Activated T-helper 9 cell treated with anti-CD3 and anti-CD28 coated beads, Interleukin-2, amount 50 U/mL, for 16 hours (primary cell): ENCODE measurements at places on chromosomes 6 and 20.
A peak's percentile ranks its signal among the peaks of the same experiment; 100 is the strongest.

DNA sequence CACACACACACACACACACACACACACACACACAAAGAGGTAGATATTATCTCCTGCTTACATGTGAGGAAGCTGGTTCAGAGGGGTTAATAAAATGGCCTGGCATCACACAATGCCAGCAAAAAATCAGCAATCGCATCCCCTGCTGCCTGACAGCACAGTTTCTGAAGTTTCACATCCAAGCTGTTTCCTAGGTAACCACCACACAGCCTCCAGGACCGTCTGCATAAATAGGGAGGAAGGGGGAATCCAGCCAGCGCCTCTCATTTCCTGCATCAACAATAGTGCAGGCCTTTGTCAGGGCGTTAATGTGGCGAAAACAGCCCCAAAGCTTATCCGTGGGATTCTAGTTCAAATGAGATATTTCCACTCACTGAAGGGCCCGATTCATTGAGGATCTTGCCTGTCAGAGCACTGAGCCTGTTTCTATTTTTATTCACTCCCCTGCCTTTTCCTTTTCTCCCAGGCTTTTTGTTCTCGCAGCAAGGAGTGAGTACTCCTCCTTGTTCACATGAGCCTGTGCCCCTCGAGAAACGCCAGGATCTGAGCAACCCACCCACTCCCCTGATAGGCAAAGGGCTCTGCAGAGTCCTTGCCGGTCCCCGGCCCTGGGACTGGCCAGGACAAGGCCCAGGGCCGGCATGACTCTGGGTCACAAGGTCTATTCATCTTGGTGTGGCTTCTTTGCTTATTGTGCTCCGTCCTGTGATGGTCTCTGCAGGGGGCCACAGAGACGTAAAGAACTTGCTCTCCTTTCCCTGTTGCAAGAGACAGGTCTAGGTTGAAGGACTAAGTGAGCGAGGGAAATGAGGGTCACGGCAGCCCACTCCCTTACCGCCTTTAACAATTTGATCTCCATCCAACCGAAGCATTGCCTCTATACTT is 32.7 kb downstream of the TUBB2B start:
- no peak for DNase-seq

GRCh38 chr6:133623065-133623464 is 265.8 kb upstream of the TCF21 start:
- DNase-seq: no peak

DNA sequence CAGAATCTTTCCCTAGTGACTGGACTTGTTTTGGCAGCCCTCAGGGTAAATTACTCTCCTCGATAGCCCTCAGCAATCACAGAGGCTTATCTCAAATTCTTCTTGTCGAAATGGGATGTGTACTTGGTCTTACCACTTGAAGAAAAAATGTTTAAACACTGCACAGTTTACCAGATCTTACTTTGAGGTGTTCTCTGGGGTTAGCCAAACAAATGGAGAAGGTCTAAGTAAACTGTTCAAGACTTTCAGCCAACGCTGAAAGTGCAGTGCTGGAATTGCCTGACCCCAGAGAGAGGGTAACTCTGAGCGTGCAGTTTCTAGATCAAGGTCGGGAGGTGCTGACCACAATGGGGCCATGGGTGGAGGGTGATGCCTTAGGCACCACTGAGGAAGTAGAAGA is 39.2 kb downstream of the MYLIP start:
- DNase-seq: no peak

GRCh38 chr6:40139447-40139846 is 205.2 kb upstream of the MOCS1 start:
- DNase-seq: no peak

- no peak for DNase-seq
These were observed 11.6 kb upstream of the ASCC3 start for GRCh38 chr6:100892693-100893092.

GRCh38 chr6:142842418-142843261 is 102.3 kb downstream of the HIVEP2 start:
- DNase-seq: peak; percentile 25

DNA sequence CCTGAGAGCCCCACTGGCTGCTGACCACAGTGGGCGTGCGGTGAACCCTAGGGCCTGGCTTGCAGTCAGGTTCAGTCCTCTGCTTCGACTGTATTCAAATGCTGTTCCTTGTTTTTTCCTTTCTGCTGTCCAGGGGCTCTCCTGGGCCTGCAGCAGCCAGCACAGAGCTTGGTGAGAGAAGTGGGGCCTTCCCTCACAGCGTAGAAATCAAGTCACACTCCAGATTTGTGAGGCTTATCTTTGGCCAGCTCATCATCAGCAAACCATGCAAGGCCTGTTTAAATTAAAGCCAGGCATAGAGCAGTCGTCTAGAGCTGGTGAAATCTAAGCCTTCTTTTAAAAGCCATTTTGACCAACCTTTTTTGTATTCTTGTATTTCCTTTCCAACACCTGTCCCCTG is 8.4 kb downstream of the FAM120B start:
- no peak for DNase-seq

GRCh38 chr6:31493875-31494694 is 3.9 kb upstream of the MICB start:
- DNase-seq: peak; percentile 67

- no peak for DNase-seq
These were observed 1170.0 kb upstream of the CITED2 start for GRCh38 chr6:140544431-140544830.

- no peak for DNase-seq
These were observed 32.8 kb downstream of the TCF15 start for GRCh38 chr20:577167-577791.

DNA sequence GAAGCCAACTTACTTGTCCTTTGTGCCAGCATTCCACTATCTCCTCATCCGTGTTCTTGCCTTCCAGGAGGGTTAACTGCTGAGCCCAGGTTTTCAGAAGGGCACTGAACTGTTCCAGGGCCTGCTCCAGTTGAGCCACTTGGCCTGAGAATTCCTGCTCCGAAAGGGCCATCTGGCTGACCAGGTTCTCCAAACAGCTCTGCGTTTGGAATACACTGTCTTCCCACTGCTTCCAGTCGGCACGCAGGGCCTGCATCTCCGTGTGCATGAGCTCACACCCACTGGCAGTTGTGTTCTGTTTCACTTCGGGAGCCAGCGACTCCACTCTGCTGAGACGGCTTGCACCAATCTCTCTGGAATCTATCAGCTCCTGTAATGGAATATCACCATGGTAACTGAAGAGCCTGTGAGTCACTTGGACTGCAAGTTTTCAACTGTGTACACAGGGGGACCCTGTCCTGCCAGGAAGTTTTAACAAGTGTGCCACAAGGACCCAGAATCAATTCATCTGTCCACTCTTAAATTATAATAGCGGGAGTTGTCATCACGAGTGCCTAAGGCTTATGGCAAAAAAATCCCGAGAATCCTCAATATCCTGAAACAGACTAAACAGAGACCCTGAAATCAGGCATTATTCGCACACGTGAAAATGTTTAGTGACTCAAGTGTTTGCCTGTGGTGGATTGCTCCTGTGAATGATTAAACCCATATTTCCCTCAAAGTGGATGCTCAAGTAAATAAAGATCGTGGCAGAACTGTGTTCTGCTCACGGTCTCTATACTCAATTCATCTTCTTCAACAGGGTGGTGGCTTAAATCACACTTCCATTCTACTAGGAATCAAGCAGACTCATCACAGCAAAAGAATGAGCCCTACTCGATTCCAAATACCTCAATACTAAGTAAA is 255.9 kb downstream of the SYNE1 start:
- no peak for DNase-seq

DNA sequence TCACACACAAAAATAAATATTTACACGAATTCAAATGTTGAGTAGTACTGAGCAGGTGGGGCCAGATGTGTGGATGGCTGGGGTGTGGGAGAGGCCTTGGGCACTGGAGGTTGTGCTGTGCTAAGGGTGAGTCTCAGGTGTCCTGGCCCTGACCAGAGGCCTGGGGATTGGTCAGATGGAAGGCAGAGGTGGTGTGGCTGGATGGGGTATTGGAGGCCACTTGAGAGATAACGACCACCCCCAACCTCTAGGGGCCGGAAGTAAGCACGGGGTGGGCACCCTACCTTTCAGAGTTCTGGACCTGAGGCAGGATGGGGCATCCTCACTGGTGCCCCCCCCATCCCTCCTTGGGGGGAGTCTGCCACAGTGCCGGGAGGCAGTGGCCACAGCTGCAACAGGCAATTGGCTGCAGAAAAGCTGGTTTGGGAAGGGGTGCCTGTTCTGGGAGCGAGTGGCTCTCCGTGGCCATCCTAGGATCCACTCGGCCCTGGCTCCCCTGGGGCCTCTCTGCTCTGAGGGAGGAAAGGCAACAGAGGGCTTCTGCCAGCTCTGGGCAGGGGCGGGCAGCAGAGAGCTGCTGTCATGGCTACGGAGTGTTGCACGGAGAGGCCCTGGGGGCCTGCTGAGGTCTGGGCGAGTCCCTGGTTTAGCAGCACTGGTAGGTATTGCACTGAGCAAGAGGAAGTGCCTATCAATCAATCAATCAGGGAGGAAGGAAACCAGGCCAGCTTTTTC is 87.6 kb downstream of the ASXL1 start:
- no peak for DNase-seq

DNA sequence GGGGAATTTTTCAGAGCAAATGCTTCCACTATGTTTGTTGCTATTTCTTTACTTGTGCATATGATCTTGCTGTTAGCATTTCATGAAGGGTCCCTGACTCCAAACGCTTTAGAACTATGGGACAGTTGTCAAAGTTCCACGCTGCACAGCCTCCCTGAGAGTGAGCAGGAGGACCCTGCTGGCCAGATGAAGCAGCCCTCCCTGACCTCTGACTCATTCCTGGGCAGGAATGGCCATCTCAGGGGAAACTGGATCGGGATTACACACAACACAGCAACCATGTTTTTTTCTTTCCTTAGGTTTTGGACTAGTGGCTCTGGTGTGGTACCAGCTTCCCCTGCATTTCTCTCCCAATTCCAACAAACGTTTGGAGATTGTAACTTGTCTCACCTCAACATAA is 710.9 kb upstream of the AGPAT4 start:
- no peak for DNase-seq

- DNase-seq: no peak
These were observed 191.6 kb downstream of the ADAT2 start for GRCh38 chr6:143258945-143259344.

- DNase-seq: peak; percentile 61
These were observed 149.7 kb upstream of the TNFAIP3 start for GRCh38 chr6:137717074-137718073.

DNA sequence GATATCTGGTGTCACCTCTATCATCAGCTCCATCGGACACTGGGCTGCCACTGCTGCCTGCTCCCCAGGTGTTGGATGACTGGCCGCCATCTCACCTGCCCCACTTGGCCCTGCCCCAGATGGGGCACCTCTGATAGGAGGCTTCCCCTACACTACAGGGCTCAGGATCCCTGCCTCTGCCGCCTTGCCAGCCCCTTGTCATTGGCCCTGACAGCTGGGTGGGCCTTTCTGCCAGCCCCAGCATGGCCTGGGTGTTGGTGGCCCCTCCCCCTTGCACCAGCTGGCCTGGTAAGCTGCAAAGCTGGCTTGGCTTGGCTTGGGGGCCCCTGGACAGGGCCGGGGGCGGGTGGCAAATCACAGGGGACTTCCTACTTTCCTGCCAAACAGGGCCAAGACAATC is 10.6 kb downstream of the PACSIN1 start:
- no peak for DNase-seq

- no peak for DNase-seq
These were observed 29.1 kb upstream of the PKIG start for GRCh38 chr20:44552950-44553908.

DNA sequence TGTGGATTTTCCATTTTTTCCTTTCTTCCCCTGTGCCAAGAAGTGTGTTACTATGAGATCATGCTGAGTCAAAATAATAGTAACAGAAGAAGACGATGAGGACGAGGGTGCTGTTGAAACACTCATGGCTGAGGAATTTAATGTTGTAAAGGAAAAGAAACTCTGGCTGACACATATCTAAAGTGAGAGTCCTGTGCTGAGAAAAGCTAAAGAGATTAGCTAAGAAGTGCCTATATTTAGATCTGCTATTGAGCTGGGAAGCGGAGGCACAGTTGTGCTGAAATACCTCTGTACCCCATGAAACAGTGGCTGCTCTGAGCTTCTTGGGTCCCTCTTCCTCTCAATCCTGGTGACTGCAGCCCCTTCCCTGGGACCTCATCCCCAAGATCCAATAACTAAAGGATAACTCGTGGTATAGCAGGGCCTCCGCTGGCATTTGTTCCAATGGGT is 1.1 kb upstream of the SYTL3 start:
- no peak for DNase-seq

GRCh38 chr20:5040345-5040744 is 39.0 kb upstream of the SLC23A2 start:
- DNase-seq: no peak

- DNase-seq: no peak
These were observed 2.1 kb upstream of the CHRNA4 start for GRCh38 chr20:63363013-63363957.

DNA sequence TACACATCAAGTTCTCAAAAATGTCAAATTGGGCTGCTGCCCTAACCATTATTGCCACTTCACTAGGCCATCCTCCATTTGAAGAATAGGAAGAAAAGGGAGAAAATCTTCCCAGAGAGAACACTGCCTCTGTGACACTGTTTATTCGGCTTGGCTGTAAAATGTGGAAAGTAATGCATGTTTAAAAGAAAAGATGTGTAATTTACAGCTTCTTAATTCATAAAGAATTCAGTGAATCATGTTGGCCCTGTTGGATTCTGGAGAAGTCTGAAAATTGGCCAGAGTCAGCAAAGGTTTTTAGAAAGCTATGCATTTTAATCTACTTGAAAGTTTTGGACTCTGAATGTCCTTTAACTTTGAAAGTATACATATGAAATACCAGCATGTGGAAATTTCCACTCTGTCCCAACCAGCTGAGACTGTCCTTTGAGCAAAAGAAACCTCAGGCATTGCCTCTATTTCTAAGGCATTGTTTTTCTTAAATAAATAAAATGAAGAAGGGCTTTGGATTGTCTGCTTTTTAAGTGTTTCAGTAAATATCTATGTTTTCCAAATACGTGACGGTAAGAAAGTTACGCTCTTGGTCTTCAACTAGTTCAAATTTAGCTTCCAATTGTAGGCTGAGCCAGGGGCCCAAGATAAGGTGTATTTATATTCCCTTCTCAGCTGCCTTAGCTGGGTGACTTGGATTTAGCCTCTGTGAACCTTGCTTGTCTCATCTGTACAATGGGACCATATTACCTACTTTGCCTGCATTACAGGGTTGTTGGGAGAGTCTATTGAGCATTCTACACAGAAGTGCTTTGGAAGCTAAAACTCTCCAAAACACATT is 222.2 kb downstream of the UST start:
- no peak for DNase-seq

DNA sequence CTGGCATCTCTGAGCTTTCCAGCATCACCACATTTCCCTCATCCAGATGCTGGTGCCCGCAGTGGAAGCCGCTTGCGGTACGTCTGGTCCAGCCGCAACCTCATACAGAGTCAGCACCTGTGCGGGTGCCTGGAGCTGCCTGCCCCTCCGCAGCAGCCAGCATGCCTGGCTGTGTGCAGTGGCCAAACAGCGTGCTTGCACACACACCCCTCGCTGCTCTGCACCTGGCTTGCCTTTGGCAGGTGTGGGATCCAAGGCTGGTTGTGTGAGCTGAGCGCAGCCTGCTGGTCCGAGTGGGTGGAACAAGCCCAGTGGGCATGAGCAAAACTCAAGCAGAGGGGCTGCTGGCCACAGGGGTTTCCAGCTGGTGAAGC is 3.1 kb upstream of the HINT3 start:
- peak; percentile 0 for DNase-seq
